ENCODE measurements at places on chromosomes 4 and X. TPM values are rescaled to one million over a fixed set of nuclear protein-coding genes. Genes with fewer than 3 reads are reported as not detected.

MAGEA1 gene
- polyA plus RNA-seq = not detected

TBX22 gene
- polyA plus RNA-seq = 0.09 TPM

TMEM33 gene
- 18.3 TPM for polyA plus RNA-seq

TMEM31 gene
- 0.99 TPM for polyA plus RNA-seq

SOWAHD gene
- polyA plus RNA-seq = 0.47 TPM

GPRIN3 gene
- 3.0 TPM for polyA plus RNA-seq

GLRA3 gene
- not detected for polyA plus RNA-seq

ASB5 gene
- polyA plus RNA-seq = 133 TPM

CYBB gene
- 17.6 TPM for polyA plus RNA-seq

UGT8 gene
- 0.32 TPM for polyA plus RNA-seq

Measured in forelimb muscle (tissue), 1 donor.